ENCODE measurements at places on chromosomes 3 and 15.

- DNase-seq = no peak
Measured at GRCh38 chr3:3087279-3087678, 22.9 kb downstream of the IL5RA start.

GRCh38 chr3:87494264-87494663 lies 217.9 kb upstream of the POU1F1 start:
- no peak for DNase-seq

- DNase-seq = no peak
Measured at GRCh38 chr3:31600431-31600830, 67.7 kb downstream of the STT3B start.

DNA sequence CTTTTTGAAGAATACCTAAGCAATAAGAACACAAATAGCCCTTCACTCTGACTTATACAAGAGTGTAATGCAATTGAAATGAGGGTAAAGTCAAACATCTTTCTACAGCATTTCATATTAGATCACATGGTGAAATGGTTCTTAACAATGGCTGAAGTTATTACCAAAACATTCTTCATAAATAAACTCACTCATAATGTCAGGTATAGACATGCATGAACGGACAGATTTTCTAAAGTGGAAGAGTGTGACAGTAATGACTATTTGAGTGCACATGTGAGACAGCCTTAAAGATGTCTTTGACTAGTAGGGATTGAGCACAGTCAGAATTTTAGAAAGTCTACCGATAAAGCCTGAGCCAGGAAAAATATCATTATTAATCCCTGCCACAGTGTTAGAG lies 471.0 kb downstream of the ZPLD1 start:
- no peak for DNase-seq

DNA sequence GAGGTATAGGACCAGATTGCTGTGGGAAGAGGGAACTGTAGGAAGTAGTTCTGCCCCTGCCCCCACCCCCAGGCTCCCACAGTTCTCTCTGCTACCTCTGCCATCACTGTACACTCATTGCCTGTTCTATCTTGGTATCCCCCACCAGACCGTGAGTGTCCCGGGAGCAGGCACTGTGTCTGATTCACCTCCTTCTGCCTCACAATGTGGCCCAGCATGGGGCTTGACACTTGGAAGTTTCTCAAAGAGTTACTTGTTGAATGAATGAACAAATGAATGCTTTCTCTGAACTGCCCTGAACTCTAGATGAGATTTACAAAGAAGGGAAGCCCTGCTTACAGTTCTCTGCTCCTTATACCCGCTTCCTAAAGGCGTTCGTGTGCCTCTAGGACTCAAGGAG lies 27.1 kb upstream of the PIK3CB start:
- no peak for DNase-seq

GRCh38 chr3:153084431-153084830 lies 77.6 kb upstream of the RAP2B start:
- no peak for DNase-seq

- DNase-seq = no peak
Measured at GRCh38 chr15:101194546-101195125, 57.2 kb downstream of the CHSY1 start.

- no peak for DNase-seq
Measured at GRCh38 chr3:134325706-134326105, 48.5 kb downstream of the AMOTL2 start.

DNA sequence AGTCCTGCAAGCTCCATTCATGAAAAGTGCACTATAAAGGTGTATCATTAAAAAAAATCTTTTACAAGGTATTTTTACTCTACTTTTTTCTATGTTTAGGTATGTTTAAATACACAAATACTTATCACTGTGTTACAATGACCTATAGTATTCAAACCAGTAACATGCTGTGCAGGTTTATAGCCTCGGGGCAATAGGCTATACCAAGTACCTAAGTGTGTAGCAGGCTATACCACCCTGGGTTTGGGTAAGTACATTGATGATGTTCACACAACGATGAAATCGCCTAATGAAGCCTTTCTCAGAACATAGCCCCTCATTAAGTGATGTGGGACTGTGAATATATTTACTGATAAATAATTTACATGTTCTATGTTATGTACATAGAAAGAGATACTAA lies 104.6 kb downstream of the ATP1B3 start:
- DNase-seq = no peak

DNA sequence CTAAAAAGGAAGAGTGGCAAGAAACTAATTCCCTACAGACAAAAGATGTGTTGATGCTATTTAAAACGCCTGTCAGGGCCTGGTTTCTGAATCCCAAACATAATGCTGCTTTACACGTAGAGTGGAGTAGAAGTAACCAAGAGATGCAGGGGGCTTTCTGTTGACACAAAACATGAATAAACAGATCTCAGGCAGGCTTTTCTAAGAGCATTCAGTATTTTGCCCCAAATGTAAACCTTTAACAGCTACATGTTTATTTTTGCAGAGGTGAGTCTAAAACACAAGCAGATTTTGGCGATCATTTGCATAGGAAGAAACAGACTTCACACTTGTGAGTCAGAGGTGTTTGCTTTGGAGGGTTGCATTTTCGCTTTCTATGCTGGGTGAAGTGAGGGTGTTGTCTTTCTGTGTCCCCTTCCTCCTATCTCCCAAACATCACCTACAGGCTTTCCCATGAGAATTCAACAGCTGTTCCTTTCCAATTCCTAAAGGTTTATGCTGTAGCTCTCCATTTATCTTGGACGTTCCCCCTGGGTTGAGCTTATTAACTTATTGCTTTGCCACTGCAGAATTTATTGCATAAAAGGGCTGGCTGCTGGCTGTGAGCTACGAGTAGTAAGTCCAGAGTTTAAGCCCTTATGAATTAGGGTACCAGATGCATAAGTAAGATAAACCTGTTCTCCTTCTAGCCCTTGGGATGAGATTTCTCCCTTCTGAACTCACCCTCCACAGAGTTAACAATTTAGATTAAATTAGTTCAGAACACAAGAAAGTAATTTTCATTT lies 156.7 kb downstream of the DIPK2A start:
- no peak for DNase-seq

DNA sequence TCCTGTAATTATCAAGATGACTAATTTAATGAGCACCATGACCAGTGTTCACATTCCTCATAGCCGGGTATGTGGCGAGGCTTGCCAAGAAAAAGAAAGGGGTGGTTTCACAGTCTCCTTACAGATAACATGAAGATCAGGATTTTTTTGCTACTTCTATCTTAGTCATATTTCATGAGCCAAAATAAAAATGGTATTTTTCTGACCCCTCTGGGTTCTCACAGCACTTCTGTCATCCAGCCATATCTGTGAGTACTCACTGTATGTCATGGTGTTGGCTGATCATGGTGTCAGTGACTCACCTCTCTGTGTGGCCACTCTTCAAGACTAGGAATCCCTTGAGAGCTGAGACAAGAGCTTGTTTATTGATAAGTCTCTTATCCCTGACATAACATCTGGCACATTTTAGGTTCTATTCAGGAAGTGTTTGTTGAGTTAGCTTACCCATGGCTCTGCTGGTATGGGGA lies 130.5 kb upstream of the LMCD1 start:
- DNase-seq = no peak

Measured in T-cell (primary cell).